Right hindlimb (tissue), 1 donor: ENCODE measurements at places on chromosomes 2 and 18.

DNA sequence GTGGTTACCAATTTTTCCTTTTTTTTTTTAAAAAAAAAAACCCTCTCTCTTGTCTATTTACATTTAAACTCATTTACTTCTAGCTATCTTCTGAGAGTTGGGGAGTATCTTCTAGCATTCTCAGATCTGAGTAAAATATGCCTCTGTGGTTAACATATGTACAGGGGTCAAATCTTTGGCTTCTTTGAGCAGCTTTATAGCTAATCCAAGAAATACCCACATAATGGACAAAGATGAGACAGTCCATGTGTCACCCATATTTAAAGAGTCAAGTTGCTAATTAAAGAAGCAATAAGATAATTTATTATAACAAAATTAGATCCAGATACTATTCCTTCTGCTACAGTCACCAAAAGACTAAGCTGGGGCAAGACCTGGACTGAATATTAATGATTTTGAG lies 139.0 kb upstream of the HNRNPA3 start:
- no peak for DNase-seq

DNA sequence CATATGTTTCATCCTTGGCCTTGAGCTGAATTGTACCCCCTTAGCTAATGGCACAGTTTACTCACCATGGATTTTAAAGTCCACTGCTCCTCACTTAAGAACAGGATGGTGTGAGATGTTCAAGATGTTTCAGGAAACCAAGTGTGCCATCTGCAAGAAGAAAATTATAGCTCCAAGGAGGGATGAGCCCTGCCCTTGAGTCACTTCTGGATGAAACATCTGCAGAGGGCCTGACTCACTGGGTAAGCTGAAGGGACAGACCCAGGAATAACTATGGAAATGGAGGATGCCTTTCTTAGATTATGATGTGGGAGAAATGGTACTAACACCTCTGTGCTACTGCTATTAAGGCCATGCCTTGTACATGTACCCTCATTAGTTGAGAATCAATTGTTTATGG lies 6.4 kb downstream of the MARS2 start:
- DNase-seq, result no peak

GRCh38 chr2:36565712-36566111 lies 32.3 kb downstream of the FEZ2 start:
- DNase-seq, result no peak

- no peak for DNase-seq
Measured at GRCh38 chr2:147030966-147031720, 813.7 kb upstream of the ACVR2A start.

DNA sequence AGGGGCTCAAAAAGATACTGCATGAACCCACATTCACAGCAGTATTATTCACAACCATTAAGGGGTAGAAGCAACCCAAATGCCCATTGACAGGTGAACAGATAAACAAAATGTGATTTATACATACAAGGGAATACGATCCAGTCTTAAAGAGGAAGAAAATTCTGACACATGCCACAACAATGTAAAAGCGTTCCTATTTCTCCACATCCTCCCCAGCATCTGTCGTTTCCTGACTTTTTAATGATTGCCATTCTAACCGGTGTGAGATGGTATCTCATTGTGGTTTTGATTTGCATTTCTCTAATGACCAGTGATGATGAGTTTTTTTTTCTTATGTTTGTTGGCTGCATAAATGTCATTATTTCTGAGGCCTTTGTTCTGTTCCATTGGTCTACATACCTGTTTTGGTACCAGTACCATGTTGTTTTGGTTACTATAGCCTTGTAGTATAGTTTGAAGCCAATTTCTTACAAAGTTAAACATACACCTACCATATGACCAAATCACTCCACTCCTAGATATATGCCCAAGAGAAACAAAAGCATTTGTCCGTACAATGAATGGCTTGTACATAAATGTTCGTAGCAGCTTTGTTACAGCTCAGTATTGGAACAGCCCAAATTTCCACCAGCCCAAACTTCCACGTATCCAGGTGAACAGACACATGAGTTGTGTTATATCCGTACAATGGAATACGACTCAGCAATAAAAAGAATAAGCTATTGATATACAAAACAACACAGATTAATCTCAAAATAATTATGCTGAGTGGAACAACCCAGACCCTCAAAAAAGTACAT lies 85.1 kb downstream of the TMEM131 start:
- no peak for DNase-seq

- DNase-seq, result peak; percentile 48
Measured at GRCh38 chr2:152466980-152467676, 132.2 kb downstream of the FMNL2 start.

GRCh38 chr2:2881499-2881898 lies 496.1 kb downstream of the EIPR1 start:
- DNase-seq, result no peak

- peak; percentile 33 for DNase-seq
Measured at GRCh38 chr2:130390460-130391057, 34.7 kb downstream of the PTPN18 start.

DNA sequence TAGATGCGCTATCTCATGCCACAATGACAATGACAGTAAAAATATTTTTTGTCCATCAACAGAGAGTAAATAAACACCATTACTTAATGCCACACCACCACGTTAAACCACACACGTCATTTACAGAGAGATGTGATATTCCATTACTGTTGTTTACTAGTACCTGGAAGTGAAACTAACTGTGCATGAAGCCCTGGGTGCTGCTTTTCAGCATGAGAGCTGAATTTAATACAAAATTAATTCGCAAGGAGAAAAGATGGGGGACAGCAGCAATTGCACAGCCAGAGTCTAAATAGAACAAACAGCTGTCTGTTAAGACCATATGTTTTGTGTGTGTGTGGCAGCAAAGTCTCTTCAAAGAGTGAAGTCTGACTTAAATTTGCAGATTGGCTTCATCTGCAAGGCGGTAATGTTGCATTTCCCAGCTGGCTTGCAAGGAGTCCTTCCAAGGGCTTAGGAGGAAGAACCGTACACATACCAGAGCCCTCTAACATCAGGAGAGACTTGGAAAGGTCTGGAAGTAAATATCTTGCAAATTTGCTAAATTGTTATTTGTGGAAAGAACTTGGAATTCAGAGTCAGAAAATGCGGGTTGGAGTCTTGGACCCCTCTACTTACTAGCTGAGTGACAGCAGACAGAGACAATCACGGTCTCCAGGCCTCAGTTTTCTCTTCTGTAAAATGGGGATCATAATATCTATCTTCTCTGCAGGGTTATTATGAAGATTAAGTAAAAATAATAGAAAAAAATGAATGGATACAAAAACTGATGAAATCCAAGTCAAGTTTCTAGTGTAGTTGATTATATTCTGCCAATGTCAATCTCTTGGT lies 127.6 kb downstream of the ALPK2 start:
- peak; percentile 75 for DNase-seq

- DNase-seq, result no peak
Measured at GRCh38 chr2:142892715-142893114, 15.3 kb downstream of the KYNU start.

DNA sequence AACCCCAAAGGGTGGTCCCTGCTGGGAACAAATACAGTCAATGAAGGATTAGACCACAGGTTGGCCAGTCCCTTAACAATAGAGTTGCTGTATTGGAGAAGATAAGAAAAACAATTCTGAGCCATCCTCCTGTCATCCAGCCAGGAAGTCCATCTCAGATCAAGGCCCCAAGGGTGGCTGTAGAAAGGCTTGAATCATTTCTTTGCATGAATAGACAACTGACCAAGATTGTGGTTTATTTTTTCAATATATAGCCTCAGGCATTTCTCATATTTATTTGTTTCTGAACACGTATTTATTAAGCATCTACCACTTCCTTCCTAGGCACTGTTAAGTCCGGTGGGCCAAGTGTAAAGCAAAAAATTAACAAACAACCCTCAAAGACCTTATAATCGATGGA lies 274.4 kb upstream of the SLC14A2 start:
- DNase-seq, result no peak

DNA sequence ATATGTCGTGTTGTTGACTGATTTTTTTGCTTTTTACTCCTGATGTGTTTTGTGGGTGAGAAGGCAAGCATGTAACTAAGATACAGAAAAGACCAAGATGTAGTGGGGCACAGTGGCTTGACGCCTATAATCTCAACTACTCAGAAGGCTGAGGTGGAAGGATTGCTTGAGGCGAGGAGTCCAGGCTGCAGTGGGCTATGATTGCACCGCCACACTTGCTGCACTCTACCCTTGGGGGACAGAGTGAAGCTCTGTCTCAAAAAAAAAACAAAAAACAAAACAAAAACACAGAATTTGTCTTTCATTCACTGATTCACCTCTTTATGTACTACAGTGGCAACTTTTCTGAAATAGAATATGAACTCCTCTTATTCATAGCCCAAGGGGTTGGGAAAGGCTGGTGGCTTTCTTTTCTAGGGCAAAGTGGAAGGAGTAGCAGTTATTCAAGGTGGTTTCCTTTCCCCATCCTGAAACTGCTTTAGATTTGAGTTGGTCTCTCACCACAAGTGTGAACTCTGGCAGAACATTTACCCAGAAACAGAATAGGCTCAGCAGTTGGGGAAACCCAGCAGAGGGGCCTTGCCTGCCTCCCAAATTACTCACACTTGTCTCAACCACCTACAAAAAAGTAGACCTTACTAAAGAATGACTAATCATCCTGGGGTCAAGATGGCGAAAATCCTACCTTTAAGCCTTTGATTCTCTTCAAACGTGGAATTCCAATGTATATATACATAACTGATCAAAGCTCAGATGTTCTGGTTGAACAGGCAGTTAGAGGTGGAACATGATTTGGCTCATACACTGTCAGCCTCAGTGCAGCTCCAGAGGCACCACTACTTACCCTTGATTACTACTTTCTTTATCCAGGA lies 6.5 kb downstream of the TANK start:
- DNase-seq, result no peak

- DNase-seq, result no peak
Measured at GRCh38 chr2:231348704-231349373, 46.7 kb upstream of the B3GNT7 start.

DNA sequence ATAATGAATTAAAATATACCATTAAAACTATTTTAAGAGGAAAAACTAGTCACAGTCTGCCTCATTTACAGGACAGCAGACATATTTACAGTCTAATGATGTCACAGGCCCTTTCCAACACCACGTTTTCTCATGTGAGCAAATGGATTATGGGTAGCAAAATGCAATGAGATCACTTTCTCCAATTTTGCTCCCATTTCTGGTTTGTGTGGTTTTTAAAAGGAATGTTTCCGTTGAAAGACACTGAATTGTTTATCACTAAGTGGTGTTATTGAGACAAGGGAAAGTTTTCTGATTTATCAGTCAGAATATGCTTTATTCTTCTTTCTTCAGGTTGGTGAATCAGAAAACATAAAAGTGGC lies 11.4 kb upstream of the NR4A2 start:
- no peak for DNase-seq

DNA sequence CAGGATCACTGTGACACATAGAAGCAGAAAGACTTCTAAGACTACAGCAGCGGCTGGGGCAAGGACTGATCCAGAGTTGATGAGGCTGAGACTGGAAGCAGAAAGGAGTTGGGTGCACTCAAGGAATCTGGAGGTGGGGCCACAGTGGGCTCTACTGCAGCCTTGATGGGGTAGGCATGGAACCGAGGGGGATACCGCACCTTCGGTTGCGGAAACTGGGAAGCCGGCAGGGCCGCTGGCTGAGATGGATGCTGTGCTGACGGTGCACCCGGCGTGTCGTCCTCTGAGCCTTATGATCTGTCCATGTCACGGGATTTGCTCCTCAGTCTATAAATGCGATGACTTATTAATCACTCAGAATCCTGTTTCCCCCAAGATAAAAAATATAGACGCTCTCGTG lies 473.5 kb upstream of the MYT1L start:
- DNase-seq, result no peak

DNA sequence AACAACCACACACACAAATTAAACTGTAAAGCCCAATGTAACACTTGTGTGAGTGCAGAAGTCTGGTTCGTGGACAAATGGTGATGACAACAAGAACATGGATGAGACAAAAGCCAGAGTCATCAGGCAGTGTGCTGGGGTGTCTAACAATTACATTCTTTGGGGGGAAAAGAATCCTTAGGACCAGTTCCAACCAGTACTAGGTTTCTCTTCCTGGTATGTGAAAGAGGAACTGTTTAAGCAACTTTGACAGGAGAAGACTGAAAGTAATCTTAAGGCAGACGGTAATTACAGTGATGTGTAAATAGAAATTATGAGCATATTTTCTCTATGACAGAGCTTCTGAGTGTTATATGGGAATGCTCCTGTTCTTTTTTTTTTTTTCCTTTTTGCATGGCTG lies 133.4 kb downstream of the AFF3 start:
- no peak for DNase-seq

DNA sequence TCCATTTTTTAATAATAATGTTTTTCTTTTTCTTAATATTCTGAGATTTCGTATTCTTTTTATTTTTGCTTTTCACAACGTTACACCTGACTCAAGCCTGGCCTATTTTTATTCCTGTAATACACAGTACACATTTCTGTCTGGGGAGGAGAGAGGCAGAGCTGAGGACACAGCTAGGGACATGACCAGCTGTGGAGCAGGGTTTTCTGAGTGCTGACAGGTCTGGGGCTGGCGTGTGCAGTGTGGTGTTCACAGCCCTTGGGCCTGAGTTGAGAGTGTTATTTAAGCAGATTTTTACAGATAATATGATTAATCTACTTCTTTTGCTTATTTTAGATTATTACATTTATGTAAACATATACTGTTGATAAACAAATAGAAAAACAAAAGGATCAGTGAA lies 55.9 kb downstream of the ZAP70 start:
- no peak for DNase-seq

- no peak for DNase-seq
Measured at GRCh38 chr2:46794693-46795317, 120.8 kb downstream of the MCFD2 start.

GRCh38 chr2:106201661-106202060 lies 7.6 kb upstream of the UXS1 start:
- no peak for DNase-seq

DNA sequence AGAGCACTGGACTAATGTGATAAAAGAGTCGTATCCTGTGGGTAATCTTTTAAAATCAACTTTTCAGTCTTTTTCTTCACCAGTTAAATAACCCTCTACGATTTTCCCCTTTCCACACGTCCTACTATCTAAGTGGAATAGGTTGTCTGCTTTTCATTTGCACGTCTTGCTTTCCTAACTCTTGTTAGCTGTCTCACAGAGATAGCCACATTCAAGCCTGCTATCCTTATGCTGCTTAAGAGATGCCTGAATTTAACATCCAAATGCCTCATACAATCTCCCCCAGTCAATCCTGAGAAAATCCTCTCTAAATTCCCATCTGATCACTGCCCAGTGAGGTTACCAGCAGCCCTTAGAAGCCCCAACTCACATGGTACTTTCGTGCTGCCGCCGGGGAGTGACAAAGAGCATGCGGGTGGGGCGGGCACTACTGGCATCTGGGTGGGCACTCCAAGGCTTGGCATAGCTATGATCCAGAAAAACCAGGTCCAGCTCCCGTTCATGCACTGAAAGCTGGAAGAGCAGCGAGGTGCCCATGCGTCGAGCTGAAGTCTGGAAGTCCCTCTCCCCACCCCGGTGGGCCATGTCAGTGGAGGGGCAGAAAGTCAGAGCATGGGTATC lies 1.5 kb downstream of the KANSL3 start:
- no peak for DNase-seq

- no peak for DNase-seq
Measured at GRCh38 chr2:191601060-191601459, 76.9 kb upstream of the NABP1 start.
